ENCODE measurements at places on chromosomes 1 and 21.

- no peak for DNase-seq
Measured at GRCh38 chr1:53919675-53920066, 25.7 kb downstream of the DIO1 start.

GRCh38 chr1:107228704-107229371 is 88.0 kb downstream of the NTNG1 start:
- DNase-seq, result peak; percentile 22

DNA sequence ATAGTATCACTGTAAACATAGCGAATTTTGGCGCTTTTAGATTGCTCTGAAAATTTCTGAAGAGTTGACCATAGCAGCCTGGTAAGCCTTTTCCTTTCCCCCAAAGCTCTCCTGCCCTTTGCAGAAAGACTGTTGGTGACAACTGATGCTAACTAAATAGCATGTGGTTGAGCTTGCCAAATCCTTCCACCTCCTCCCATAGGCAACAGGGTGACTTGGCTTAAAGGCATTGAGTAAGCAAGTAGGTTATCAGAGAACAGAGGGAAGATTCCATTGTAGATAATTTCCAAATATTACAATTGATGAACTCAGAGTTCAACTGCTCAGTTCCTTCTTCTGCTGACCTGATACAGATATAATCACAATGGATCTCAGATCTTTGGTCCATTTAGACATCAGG is 19.9 kb upstream of the HMGCL start:
- no peak for DNase-seq

GRCh38 chr1:182355723-182356098 is 35.9 kb downstream of the GLUL start:
- no peak for DNase-seq

- DNase-seq, result no peak
Measured at GRCh38 chr1:7727809-7728471, 43.2 kb upstream of the VAMP3 start.

GRCh38 chr1:63322114-63322943 is at the start of gene FOXD3:
TSS of gene FOXD3 (plus strand) at chr1:63322567. CDS start at chr1:63323059, 492 bp downstream.
- DNase-seq, result no peak

DNA sequence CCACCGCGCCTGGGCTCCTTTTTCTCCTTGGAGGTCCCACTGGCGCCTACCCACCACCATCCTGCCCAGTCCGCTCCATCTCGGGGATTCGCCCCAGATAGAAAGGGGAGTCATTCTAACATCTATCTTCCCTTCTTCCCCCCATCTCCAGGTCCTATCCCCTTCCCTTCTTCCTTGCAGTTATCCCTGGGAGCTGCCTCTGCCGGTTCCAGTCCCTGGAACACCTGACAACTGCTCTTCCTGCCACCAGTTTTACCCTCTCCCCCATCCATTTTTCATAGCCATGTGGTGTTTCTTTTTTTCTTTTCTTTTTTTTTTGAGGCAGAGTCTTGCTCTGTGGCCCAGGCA is 12.0 kb upstream of the COL16A1 start:
- DNase-seq, result no peak

DNA sequence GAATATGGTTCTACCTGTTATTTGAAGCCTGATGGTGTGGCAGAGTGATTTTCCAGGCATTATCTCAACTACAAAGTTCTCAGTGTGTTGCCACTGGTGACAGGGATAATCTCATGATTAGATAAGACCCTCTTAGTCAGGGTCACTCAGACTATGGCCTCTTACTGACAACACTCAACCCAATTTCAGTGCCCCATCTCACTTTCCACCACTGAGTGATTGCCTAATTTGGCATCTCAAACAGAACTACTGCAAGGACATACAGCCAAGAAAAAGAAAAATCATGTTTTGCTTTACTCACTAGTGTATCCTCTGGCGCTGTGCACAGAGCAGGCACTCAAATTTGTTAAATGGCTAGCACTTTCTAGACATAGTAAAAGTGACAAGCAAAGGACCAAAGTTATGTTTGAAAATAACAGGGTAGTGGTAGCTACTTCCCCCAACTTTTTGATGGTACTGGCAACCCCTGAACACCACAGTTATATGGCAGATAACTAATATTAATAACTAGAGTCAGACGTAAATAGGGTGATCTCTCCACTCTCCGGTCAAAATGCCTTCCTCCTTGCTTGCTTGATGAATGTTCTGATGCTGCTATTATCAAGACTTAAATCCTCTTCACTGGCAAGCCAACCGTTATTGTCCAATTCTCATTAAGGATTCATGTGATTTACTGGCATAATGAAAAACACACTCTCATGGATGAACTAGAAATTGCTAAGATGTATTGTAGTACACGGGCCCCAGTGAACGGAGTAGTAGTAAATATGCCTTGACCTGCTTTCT is 37.1 kb upstream of the SLC30A10 start:
- no peak for DNase-seq

- DNase-seq, result no peak
Measured at GRCh38 chr1:155064111-155064831, 731 bp downstream of the EFNA4 start.

DNA sequence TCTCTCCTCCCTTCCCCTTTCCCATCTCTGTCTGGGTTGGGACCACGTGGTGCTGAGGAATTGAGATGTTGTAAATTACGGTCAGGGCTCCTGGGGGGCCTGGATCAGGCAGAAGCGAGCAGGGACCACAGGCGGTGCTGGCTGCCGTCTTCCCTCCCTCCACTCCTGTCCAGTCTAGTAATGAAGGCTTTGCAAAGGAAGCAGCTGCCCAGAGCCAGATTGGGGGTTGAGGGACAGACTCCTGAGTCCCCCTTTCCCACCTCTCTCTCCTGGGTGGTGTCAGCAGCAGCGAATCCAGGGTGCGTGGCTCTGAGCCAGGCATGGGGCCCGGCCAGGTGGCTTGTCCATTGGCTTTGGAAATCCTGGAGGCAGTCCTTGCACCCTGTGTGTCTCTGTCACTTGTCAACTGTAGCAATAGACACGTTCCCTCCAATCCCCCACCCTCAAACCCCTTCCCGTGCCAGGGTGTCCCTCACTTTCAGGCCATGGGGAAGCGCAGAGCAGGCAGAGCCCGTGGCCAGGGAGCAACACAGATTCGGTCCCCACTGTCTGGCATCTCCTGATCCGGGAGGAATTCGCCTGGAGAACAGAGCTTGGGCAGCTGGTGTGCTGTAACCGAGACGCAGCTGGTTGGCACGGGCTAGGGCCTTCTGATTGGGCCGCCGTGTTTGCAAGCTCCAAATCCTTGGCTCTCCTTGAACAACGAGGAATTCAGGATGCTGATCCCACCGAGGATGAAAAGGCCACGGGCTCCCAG is 64.8 kb upstream of the WNT4 start:
- no peak for DNase-seq

- peak; percentile 43 for DNase-seq
Measured at GRCh38 chr1:221045842-221046831, 166.9 kb downstream of the HLX start.

DNA sequence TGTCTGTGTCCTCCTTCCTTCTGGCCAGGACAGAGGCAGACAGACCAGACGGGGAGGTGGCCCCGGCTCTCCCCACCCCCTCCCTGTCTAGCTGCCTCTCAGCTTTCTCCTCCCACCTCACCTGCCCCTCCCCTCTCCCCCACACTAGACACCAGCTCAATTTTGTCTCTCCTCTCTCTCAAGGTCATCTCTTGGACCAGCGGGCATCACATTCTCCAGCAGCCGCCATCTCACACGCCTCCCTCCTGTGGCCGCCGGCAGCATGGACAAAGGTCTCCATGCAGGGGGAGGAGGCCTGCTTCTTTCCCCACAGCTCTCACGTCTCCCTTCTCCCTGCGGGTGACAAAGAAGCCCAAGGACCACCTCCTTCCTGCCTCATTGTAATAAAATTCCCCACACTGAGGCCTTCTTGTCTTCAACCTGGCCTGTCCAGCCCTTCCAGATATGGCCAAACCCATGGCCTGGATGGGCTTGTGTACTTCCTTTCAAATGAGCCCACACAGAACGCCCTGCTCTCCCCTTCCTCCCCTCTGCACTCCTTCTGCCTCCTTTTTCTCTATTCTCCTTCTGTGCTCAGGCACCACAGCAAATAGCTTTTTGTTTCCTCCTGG is 14.6 kb downstream of the OPTC start:
- DNase-seq, result no peak

- DNase-seq, result no peak
Measured at GRCh38 chr1:182598296-182598695, 5.9 kb downstream of the RGS16 start.

- no peak for DNase-seq
Measured at GRCh38 chr1:154847891-154848290, 22.2 kb downstream of the KCNN3 start.

GRCh38 chr1:25513666-25514065 is 29.7 kb upstream of the LDLRAP1 start:
- no peak for DNase-seq

- no peak for DNase-seq
Measured at GRCh38 chr1:193367863-193368262, 181.4 kb upstream of the B3GALT2 start.

- no peak for DNase-seq
Measured at GRCh38 chr1:52404975-52405338, 555 bp downstream of the PRPF38A start.

GRCh38 chr1:231068762-231069161 is 28.7 kb upstream of the FAM89A start:
- DNase-seq, result no peak

GRCh38 chr1:219834314-219834917 is 93.9 kb downstream of the SLC30A10 start:
- no peak for DNase-seq

GRCh38 chr1:201898992-201899391 is 10.3 kb downstream of the SHISA4 start:
- no peak for DNase-seq

GRCh38 chr1:107940017-107940577 is 24.9 kb downstream of the VAV3 start:
- no peak for DNase-seq

DNA sequence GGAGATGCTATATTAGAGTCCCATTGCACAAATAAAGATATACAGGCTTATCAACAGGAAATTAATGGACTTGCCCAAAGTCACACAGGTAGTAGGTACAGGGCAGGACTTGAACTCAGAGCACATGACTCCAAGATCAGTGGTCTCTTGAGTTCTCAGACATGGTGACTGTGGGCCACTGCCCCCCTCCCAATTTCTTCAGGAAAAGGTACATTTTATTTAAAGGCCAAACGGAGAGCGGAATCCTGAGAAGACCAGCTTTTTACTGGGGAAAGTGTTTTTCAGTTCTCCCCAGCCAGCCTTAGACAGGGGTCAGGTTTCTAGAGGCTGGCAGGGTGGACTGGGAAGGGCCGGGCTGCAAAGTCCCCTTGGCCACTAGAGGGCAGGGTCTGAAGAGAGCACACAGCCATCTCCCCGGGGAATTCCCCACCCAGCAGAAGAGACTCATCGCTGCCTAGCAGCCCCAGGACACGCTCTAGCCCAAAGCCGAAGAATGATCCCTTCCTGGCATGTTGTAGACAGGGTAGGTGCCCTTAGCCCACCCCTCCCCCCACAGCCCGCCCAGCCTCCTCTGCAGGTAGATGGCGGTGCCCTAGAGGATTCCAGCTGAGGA is 29.7 kb downstream of the ACP6 start:
- DNase-seq, result peak; percentile 72

GRCh38 chr1:89701746-89702241 is 68.9 kb downstream of the LRRC8C start:
- DNase-seq, result peak; percentile 63

DNA sequence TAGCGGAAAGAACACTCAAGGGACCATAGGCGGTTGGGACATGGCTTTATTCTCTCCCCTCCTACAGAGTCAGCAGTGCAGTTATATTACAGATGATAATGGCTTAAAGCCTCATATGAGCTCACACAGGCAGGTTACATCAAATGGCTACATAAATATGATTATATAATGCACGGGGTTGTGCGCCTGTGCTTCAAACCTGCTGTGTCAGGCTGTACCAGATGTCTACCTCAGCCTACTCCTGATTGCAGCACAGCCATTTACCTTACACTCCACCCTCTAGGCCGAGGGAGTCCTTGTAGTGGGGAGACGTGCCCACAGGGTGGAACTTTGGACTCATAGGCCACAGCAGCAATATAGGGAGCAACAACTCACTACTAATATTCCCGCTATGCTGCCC is 16.4 kb upstream of the TBX19 start:
- no peak for DNase-seq

GRCh38 chr1:202320081-202320405 is 21.7 kb downstream of the UBE2T start:
- DNase-seq, result no peak

- no peak for DNase-seq
Measured at GRCh38 chr1:107575226-107575625, 389.8 kb downstream of the VAV3 start.

DNA sequence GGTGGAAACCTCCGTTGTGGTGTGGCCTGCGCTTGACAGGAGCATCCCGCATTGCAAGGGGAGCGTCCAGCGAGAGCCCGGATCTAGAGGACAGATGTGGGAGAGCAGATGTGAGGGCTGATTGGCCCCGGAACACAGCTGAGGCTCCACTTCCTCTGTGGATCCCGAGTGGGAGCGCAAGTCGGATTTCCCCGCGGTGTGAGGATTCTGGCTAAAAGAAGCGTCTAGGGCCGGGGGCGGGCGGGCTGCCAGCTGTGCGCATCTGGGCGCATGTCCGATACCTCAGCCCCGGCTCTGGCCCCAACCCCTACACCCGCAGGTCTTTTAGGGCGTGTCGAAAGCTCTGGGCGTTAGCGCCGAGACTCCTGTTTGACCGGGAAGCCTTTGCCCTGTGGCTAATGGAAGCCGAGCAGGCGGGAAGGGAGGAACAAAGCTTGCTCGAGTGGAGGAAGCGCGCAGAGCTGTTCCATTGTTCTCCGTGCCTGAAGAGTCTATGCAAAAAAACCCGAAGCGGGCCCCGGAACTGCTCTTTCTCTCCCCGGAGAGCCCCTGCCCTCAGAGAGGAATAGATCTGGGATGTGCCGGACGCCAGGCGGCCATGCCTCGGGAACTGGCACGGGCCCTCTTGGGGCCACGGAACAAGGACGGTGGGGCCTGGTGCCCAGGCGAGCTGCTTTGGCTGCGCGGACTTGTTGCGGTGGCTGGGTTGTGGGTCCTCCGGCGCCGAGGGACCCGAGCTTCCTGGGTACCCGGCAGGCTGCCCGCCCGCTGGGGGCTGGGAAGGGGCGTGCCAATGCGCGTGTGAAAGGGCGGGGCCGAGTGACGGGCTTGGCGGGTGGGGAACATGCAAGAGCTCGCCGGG is 111.1 kb downstream of the NAV1 start:
- DNase-seq, result peak; percentile 86

GRCh38 chr1:229661022-229661877 is 35.2 kb downstream of the URB2 start:
- peak; percentile 71 for DNase-seq

- DNase-seq, result no peak
Measured at GRCh38 chr1:155008015-155008941, 5.7 kb downstream of the ZBTB7B start.

DNA sequence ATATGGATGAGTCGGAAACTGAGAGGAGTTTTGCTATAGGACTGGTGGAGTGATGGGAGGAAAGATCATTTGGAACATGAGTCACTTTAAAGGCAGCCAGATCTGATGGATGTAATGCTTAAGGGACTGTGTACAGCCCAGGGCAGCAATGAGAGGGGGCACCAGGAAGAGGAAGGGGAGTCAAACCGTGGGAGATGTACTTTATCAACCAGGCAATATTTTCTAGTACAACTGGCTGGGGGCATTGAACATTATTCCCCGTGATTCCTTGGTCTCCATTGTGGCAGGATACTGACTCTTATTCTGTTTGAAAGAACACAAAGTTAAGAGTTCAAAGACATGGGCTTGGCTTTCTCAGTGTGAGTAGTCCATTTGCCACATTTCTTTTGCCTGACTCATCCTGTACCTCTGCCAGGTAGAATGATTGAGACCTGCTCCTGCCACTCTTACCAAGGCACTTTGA is 268.2 kb upstream of the NR5A2 start:
- peak; percentile 43 for DNase-seq

Data from astrocyte of the spinal cord (primary cell).